ENCODE measurements at places on chromosomes 11 and 22.

DNA sequence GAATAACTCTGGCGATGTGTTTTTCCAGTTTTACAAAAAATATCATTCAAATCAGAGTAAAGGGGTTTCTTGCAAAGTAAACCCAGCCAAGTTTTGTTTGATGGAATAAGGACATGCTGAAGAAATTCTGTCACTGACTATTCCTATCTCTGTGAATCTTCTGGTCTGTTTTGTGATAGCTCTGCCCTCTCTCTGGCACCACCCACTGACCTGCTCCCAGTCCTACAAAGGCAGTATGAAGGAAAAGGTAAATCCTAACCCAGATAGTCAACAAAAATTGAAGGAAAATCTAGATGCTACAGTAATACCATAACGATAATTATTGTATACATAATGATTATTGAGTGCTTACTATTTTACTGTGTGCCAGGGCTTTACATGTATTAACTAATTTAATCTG is 76.3 kb upstream of the TP53AIP1 start:
- DNase-seq, result no peak

DNA sequence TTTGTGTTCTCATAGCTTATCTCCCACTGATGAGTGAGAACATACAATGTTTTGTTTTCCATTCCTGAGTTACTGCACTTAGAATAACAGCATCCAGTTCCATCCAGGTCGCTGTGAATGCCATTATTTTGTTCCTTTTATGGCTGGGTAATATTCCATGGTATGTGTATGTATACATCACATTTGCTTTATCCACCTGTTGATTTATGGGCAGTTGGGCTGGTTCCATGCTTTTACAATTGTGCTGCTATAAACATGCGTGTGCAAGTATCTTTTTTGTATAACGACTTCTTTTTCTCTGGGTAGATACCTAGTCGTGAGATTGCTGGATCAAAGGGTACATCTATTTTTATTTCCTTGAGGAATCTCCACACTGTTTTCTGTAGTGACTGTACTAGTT is 74.8 kb downstream of the ZNF280B start:
- no peak for DNase-seq

GRCh38 chr11:61034111-61034510 is 62.6 kb downstream of the CD6 start:
- no peak for DNase-seq

DNA sequence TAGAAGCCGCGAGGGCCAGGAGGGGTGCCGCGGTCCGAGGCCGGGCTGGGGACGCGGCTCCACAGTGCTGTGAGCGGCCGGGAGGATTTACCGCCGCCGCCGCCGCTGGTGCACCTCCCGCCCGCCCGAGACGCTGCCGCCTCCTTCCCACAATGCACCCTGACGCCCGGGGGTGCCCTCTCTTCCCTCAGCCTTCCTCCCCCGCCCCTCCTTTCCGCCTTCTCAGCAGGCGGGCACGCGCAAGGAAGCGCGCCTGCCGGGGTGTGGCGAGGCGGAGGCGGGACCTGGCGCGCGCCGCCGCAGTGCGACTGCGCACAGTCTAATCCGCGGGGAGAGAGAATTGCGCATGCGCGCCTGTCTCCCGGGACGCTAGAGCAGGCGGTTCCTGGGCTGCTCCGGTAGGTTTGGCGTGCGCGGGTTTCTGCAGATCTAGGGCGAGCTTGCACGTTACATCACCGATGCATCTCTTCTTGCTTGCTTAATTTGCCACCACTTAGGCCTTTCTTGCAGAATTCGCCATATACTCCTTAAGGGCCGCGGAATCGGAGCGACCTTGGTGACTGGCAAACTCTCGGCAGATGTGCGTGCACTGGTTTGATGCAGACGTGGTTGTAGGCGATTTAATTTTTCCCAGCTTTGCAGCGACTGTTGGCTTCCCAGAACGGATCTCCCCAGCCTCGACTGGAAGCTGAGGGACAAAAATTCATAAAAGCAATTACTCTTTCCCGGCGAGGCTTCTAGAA is at the start of the genes GVQW3 and THAP12:
GVQW3 (plus strand) TSS at position 347 of the 743 bp plus-strand sequence. CDS start 506 bp downstream, outside the sequence.
THAP12 (minus strand) TSS at position 156 of the 743 bp plus-strand sequence. CDS start 296 bp downstream, outside the sequence.
- peak; percentile 99 for DNase-seq

DNA sequence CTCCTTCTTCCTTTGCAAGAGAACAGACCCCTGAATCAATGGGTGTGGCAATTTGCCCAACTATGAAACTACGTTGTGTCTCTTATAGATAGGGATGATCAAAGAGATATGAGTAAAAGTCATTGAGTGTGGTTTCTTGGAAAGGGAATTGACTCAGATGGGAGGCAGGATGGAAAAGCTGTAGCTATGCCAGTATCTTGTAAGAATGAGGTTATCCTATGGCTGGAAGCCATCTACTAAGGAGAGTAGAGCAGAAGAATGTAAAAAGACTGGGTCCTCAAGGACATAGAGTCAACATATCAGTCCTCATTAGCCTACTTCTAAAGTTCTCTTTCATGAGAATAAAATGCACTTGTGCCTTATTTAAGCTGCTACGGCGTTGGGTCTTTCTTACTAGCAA is 78.9 kb upstream of the POU2AF2 start:
- no peak for DNase-seq
